ENCODE measurements at places on chromosomes 16 and 17. TPM values are rescaled to one million over a fixed set of nuclear protein-coding genes. Genes with fewer than 3 reads are reported as not detected.

Gene NPIPA2
- not detected for polyA plus RNA-seq

Gene NPB
- polyA plus RNA-seq, result not detected

Gene ATAD5
- polyA plus RNA-seq, result 1.7 TPM

Gene GRAP
- 123 TPM for polyA plus RNA-seq

Gene HSD11B2
- not detected for polyA plus RNA-seq

Gene SHCBP1
- polyA plus RNA-seq, result 1.6 TPM

Gene CACNG1
- not detected for polyA plus RNA-seq

Gene SOST
- polyA plus RNA-seq, result not detected

Gene SCGB1C2
- not detected for polyA plus RNA-seq

Gene TUBD1
- 17.6 TPM for polyA plus RNA-seq

Gene CRYBA1
- not detected for polyA plus RNA-seq

Gene MYO15A
- polyA plus RNA-seq, result 0.48 TPM

Gene BFAR
- polyA plus RNA-seq, result 46.3 TPM

Gene ABCC3
- 0.91 TPM for polyA plus RNA-seq

Gene EVPL
- not detected for polyA plus RNA-seq

Gene CORO1A
- 1,353 TPM for polyA plus RNA-seq

Gene G6PC1
- polyA plus RNA-seq, result not detected

Gene SOX15
- polyA plus RNA-seq, result not detected

Gene CD68
- 26.9 TPM for polyA plus RNA-seq

Gene MRM1
- polyA plus RNA-seq, result 10.1 TPM

Gene RHBDF1
- polyA plus RNA-seq, result not detected

Gene PABPN1L
- polyA plus RNA-seq, result not detected

Gene WIPF2
- 11.4 TPM for polyA plus RNA-seq

Gene C16orf74
- polyA plus RNA-seq, result 39.7 TPM

Gene ZSCAN10
- not detected for polyA plus RNA-seq

Gene CD300E
- polyA plus RNA-seq, result 0.11 TPM

Gene CNTNAP4
- not detected for polyA plus RNA-seq

Gene CCL16
- polyA plus RNA-seq, result not detected

Gene WFIKKN1
- polyA plus RNA-seq, result not detected

Gene CENPT
- 13.4 TPM for polyA plus RNA-seq

Gene MMD
- 10.5 TPM for polyA plus RNA-seq

Gene MT1E
- 0.49 TPM for polyA plus RNA-seq

Gene CYGB
- polyA plus RNA-seq, result 2.1 TPM

Gene HOXB6
- not detected for polyA plus RNA-seq

Gene PHF12
- 11.6 TPM for polyA plus RNA-seq

Gene MPO
- not detected for polyA plus RNA-seq

Gene TOP2A
- not detected for polyA plus RNA-seq

Gene CD79B
- 1,452 TPM for polyA plus RNA-seq

Gene CNTNAP1
- polyA plus RNA-seq, result 1.1 TPM

Gene TEX19
- polyA plus RNA-seq, result 0.36 TPM

Gene KRTAP2-3
- polyA plus RNA-seq, result not detected

Gene DCXR
- polyA plus RNA-seq, result 88.3 TPM

Gene KREMEN2
- polyA plus RNA-seq, result 1.5 TPM

Gene PRR35
- polyA plus RNA-seq, result not detected

Gene ITGAD
- not detected for polyA plus RNA-seq

Gene XYLT1
- polyA plus RNA-seq, result 0.80 TPM

Gene CCL7
- polyA plus RNA-seq, result not detected

All from IgD-negative memory B cell (primary cell).